ENCODE measurements at places on chromosomes 3 and 15. TPM values are rescaled to one million over a fixed set of nuclear protein-coding genes. Genes with fewer than 3 reads are reported as not detected.

DNA sequence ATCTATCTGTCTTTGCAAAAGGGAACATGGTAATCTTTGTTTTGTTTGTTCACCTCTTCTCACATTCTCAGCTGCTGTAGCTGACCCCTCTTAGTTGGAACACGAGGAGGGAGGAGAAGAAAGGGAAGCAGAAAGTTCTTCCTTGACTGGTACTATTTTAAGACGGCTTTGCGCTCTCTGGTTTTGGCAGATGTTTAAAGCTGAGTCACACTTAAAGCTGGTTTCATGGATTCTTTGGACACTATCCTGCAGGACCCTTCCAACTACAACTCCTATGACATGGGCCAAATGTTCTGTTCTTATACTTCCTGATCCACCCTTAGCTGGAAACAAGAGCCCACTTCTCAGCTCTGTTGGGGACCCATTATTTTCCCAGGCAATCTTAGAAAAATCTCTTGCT, 40.6 kb upstream of the FXR1 start:
- DNase-seq: no peak

Gene PLCB2
- total RNA-seq: 7.5 TPM

Gene RTP3
- total RNA-seq: not detected

- DNase-seq: no peak
These were observed 40.8 kb upstream of the ARPP19 start for GRCh38 chr15:52609593-52609992.

- no peak for DNase-seq
These were observed 207.4 kb downstream of the EPHA6 start for GRCh38 chr3:97021778-97022177.

Gene TMEM45A
- 3.2 TPM for total RNA-seq

DNA sequence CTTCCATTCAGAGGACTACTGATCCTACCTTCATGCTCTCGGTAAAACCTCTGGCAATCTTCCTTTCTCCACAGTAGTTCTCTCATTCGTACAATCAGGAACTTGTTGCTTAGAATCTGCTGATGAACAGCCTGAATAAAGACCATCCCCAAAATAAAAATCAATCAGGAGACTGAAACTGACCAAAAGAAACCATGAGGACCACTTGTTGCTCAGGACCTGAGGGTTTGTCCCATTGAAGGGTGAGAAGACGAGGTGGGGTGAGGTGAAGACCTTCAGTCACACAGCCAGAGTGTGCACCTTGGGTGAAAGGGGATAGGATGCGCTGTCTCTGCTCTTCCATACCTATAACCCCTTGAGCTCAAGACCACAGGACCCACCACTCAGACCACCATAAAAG, 36.8 kb downstream of the SPINK8 start:
- DNase-seq: no peak

- DNase-seq: no peak
These were observed 2.5 kb upstream of the CNTN4 start for GRCh38 chr3:2096216-2096615.

Gene SMCO1
- 110 TPM for total RNA-seq

DNA sequence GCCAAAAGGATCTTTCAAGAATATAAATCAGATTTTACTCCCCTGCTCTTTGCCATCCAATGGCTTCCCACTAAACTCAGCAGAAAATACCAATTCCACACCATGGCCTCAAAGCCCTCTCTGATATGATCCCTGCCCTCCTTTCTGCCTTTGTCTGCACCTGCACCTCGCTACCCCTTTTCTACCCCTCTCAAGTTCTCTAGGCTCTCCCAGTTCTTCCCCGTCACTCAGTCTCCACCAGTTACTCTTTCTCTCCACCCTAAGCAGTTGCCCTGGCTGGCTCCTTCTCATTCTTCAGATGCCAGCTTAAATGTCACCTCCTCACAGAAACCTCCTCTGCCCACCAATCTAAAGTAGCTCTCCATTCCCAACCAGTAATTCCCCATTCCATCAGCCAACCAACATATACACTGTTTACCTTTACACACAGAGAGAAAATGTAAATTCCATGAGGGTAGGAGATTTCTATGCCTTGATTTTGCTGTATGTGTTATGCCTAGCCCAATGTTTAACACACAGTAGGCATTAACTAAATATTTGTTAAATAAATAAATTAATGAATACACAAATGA, 93.6 kb upstream of the LPP start:
- no peak for DNase-seq

DNA sequence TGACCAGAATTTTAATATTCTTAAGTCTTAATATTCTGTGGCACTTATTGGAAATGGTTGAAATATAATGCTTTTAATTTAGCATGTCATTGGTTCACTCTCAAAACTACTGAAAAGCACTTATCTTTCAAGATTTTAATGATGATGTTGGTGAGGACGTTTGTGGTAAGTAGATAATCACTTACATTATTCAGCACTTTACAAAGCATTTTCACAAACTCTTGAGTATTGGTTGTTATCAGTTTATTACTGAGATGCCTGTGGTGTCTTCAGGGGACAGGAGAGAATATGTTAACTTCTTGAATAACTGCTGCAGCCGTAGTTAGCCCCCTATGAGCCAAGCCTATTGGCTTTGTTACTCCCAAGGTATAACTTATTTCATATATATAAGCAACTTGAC, 15.2 kb downstream of the TGFBR2 start:
- DNase-seq: no peak

- DNase-seq: no peak
These were observed 48.6 kb downstream of the CTXND1 start for GRCh38 chr15:80203361-80203885.

- DNase-seq: no peak
These were observed 576.7 kb downstream of the CADM2 start for GRCh38 chr3:85535517-85535916.

DNA sequence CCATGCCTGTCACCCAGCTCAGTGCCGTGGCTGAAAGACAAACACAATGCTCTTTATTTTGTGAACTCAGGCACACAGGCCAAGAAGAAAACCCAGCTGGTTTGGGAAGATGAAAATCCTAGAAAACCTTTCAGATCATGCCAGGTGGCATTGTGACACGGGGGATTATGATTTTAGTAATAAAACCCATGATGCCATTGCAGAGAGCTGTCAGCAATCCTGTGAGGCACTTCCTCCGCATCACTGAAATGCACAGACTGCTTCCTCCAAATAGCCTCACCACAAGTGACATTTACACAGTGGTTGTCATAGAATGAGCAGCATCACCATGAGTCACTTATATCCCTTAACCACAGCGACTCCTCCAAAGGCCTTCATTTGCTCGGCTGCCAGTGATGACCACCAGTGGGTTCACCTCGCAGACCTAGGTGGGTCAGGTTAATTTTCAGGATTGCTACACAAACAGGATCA, 22.7 kb downstream of the ABHD6 start:
- DNase-seq: no peak

DNA sequence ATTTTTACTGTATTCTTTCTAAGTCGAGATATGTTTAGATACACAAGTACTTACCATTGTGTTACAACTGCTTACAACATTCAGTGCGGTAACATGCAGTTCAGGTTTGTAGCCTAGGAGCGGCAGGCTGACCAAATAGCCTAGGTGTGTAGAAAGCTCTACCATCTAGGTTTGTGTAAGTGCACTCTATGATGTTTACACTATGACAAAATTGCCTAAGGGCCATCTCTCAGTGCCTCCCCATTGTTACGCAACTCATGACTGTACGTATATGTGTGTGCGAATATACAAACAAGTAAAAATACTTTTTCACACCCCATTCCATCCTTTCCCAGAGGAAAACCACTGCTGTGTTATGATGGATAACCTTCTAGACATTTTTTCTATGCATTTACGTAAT, 44.3 kb downstream of the PXYLP1 start:
- DNase-seq: no peak

- no peak for DNase-seq
These were observed 20.9 kb downstream of the TP63 start for GRCh38 chr3:189652042-189652441.

Gene PRICKLE2
- 4.1 TPM for total RNA-seq

- DNase-seq: no peak
These were observed 157.7 kb upstream of the BCL6 start for GRCh38 chr3:187902936-187903335.

DNA sequence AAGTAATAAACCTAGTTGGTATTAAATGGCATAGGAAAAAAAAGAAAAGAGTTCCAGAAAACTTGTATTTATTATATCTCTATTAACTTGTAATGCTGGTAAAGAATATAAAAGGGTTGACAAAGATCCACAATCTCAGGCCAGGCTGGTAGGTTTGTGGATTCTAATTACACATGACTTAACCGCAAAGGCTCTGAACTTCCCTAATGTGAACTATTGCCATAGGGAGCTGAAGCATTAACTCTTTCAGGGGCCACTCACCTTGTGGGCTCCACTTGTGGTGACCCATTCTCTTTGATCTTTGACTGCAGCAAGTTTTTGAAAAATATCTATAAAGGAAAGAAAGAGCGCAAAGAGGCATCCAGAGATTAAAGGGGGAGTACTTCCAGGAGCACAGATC, 58.5 kb downstream of the NEK10 start:
- DNase-seq: no peak

DNA sequence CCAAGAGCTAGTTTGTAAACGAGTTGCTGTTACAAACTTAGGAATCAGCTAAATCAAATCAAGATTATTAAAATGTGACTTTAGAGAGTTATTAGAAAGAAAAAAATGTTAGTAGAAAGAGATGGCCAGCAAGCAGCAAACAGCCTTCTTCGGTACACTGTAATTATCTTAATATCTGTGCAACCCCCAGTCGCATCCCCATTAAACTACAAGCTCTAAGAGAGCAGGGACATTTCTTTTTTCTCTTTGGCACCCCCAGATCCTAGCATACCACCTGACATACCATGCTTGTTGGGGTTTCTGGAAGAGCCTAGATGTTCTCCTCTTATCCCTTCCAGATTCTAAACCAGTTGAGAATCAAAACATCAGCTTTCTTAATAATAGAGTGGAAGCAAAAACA, 45.1 kb upstream of the LIPC start:
- no peak for DNase-seq

GRCh38 chr15:74206801-74207281, 4.3 kb upstream of the STRA6 start:
- DNase-seq: no peak

GRCh38 chr15:98981851-98982722, 25.5 kb downstream of the PGPEP1L start:
- DNase-seq: no peak

- DNase-seq: peak; percentile 41
These were observed 120.7 kb upstream of the LINGO1 start for GRCh38 chr15:77753281-77753873.

DNA sequence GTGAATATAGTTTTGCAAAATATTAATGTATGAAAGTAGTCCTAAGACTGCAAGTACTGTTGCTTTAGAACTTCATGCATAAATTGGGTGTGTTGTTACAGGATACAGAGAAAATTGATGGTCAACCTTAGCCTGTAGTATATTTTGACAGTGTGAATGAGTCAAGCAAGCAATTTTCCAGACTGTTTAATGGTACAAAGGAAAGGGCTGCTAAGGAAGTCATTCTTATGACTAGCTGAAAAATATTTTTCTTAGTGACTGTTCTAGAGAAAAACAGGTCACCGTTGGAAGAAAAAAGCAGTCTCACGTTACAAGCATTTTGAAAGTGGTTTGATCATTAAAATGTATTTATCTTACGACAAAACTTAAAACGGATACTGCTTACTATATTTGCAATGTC, 49.2 kb downstream of the MBNL1 start:
- no peak for DNase-seq

GRCh38 chr15:100818927-100819326, 60.7 kb upstream of the ALDH1A3 start:
- DNase-seq: no peak

DNA sequence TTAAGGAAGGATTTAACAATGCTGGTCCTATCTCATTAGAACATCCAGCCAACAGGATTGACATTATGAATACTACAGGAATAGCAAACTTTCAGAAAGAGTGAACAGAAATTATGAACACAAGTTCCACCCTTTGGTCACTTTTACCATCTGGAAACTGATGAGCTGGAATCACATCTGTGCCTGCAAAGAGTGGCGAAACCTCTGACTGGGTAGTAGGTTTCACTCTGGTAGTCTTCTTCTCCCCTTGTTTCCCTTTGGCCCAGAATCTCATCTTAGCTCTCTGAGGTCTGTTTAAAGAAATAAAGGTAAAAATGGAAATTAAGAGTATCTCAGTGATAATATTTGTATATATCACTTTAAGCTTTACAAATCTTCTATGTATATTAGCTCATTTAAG, 73.1 kb downstream of the NR2E3 start:
- DNase-seq: no peak

Gene OR5K2
- total RNA-seq: not detected

GRCh38 chr3:141366285-141367037, 1.8 kb upstream of the ZBTB38 start:
- peak; percentile 32 for DNase-seq

- DNase-seq: no peak
These were observed 49.7 kb upstream of the GOLGA6B start for GRCh38 chr15:72604794-72605193.

Measured in left ventricle myocardium superior (tissue), 1 donor.